ENCODE measurements at places on chromosomes 11 and 22. TPM values are rescaled to one million over a fixed set of nuclear protein-coding genes. Genes with fewer than 3 reads are reported as not detected.

DNA sequence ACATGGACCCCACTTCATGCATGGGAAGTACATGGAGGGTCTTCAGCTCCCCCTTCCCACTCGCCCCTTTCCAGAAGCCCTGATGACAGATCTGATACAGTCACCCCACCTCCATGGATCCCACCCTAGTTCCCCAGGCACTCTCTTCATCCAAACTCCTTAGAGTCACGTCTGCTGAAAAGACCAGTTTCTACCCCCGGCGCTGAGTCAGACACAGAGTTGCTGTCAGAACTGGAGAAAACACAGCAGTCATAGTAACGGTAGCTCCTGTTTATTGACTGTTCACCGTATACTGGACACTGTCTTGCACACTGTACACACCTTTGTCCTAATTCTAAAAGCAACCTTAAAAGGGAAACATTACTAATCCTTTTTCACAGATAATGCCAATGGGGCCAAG, 29.1 kb downstream of the DRD2 start:
- DNase-seq: no peak

- DNase-seq: no peak
These were observed 169.7 kb downstream of the SOX6 start for GRCh38 chr11:16186680-16187079.

Gene GRIA4
- 0.14 TPM for polyA plus RNA-seq

DNA sequence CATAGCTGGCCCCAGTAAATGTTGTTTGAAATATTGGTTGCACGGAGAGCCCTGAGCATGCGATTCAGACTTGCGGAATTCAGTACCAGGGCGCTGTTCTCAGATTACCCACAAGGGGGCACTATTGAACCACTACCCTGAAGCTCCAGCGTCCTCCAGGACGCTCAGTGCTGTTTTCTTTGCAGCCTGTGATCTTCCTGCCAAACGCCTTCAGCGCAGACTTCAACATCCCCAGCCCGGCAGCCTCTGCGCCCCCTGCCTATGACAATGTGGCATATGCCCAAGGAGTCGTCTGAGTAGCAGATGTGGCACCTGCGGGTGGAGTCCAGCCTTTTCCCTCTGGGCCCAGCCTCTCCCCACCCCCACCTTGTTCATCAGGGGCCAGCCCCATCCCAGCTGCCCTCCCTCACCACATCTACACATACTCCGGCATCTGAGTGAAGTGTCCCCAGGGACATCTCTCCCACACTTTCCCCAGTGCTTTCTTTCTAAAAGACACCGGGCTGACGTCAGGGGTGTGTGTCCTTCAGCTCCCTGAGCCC, 9.6 kb upstream of the MS4A10 start:
- peak; percentile 93 for DNase-seq

DNA sequence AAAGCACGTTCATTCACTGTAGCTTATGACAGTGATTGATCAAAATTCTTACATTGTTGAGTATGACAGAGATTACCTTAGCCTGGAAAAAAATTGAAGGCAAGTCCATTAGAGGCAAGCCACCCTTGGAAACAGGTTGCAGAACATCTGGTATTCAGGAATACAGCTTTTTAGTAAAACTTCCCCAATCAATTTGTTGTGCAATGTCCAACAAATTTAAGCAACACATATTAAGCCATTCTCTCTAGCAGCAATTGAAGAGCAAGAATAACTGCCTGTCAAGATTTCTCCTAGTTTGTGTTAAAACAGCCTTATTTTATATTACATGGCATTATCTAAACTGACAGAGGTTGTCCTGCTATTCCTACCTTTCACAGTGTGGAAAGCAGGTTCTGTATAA, 37.0 kb downstream of the BCL2L13 start:
- DNase-seq: no peak

Gene KRTAP5-1
- not detected for polyA plus RNA-seq

DNA sequence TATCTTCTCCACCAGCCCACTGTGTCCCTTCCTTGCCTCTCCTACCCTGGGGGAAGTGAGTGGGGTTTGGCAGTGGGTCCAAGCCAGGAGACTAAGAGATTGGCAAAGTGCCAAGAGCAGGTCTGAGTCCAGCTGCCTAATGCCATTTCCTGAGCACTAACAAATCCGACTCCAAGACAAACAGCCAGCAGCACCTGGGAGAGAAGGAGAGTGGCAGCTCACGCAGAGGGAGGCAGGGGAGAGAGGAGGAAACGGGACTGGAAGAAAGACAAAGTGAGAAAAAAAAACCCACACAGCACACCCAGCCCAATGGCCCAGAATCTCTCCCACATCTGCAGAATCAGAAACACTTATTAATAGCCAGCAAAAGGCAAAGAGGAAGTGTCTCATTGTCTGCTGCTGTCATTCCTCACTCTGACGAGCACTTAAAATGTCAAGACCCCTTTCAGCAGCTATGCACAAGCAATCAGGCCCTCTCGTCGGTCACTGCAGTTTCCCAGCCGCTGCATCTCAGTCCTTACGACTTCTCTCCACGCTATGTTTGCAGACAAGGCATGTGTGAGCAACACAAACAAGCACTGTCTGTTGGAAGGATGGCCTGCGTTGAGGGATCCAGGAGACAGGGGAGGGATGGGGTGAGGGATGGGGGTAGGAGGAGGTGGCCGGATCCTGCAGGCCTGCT, 558.4 kb upstream of the CADM1 start:
- DNase-seq: no peak

Gene GNAZ
- 1.1 TPM for polyA plus RNA-seq

DNA sequence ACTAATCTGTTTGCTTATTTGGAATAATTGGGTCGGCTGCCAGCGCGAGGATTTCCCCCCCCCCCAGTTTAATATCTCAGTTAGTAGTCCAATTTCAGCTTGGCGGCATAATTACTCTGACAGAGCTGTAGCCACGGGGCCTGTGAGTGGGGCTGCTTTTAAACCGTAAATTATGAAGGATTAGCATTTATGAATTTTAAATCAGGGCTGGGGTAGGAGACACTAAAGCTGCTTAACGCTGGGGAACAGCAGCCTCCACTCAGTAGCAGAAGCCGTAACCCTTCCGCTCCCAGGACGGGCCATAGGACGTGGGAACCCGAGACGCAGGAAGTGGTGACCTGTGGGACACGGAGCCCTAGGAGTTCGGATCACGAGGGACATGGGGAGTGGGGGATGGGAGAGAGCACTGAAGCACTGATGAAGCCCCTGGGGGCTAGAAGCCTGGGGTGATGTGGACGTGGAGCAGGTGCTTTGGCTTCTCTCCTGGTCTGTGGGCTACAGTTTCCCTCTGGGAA, 66.2 kb upstream of the LMO1 start:
- DNase-seq: no peak

- DNase-seq: no peak
These were observed at the start of gene SPDYC for GRCh38 chr11:65170058-65170534. TSS of gene SPDYC (plus strand) at chr11:65170233. CDS start at chr11:65171358, 1,125 bp downstream.

DNA sequence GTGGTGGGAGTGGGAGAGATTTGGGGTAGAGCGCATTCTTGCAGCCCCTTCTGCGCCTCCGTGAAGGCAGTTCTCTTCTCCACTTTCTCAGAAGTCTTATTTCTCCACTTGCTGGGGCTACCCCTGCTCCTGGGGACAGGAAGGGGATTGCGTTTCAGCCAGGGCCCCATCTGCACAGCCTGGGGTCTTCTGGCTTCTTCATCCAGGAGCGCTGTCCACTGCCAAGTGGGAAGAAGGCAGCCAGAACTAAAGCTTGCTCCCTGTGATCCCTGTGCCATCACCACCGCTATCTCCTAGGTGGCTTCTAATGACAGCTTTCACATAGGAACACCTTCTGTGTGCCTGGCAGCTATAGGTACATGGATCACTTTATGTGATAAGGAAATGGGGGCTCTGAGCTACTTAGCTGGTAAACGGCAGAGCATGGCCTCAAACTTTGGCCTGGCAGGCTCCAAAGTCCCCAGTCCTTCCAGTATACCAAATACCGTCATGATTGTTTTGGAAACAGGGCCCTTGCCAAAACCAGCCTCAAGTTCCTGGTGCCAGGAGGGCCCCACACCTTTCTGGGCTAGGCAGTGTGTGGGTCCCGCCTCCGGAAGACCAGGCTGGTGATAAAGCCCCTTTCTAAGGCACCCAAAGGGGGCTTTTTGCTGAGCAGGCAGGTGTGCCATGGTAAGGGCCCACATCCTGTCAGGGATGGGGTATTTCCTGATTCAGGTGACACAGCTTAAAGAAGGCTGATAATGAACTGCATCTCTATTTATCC, 60.4 kb upstream of the PAX6 start:
- DNase-seq: no peak

Gene DLG2
- 4.8 TPM for polyA plus RNA-seq
